Upper lobe of left lung (tissue), 6 donors: ENCODE measurements at places on chromosomes 6 and 20. TPM values are rescaled to one million over a fixed set of nuclear protein-coding genes. Genes with fewer than 3 reads are reported as not detected.

The SLC35D3 gene
- not detected for total RNA-seq

The PPIL6 gene
- total RNA-seq, result 44.3 TPM

The MEP1A gene
- not detected for total RNA-seq

The MYO6 gene
- total RNA-seq, result 88.2 TPM

The ABHD16A gene
- 42.1 TPM for total RNA-seq

The ZNF831 gene
- 1.4 TPM for total RNA-seq

The ELOVL4 gene
- total RNA-seq, result 0.17 TPM

The SALL4 gene
- not detected for total RNA-seq

The MAP1LC3A gene
- 81.3 TPM for total RNA-seq

The ANKRD66 gene
- total RNA-seq, result 2.1 TPM

The SYNGAP1 gene
- 8.2 TPM for total RNA-seq

The C6orf58 gene
- total RNA-seq, result not detected

The RIMS1 gene
- 2.5 TPM for total RNA-seq

The PDE7B gene
- 2.9 TPM for total RNA-seq

The KCNQ5 gene
- 0.71 TPM for total RNA-seq

The C2 gene
- total RNA-seq, result 238 TPM

The SAMD5 gene
- total RNA-seq, result 4.1 TPM

The BNIP5 gene
- total RNA-seq, result not detected

The HLA-DRA gene
- 1,869 TPM for total RNA-seq

The ZC3H12D gene
- total RNA-seq, result 2.8 TPM

The EDN3 gene
- total RNA-seq, result not detected

The SLC2A10 gene
- 10.5 TPM for total RNA-seq

The PRKN gene
- total RNA-seq, result 5.8 TPM

The SOX18 gene
- total RNA-seq, result 138 TPM

The MBOAT1 gene
- 4.2 TPM for total RNA-seq

The MRPS18B gene
- 26.3 TPM for total RNA-seq

The EPM2A gene
- total RNA-seq, result 19.9 TPM

The CNKSR3 gene
- total RNA-seq, result 2.1 TPM

The TRIM40 gene
- total RNA-seq, result not detected

The CD24 gene
- 24.2 TPM for total RNA-seq

The FAM83B gene
- total RNA-seq, result 0.40 TPM

The TCP11 gene
- 0.30 TPM for total RNA-seq

The RTF2 gene
- 58.4 TPM for total RNA-seq

The CENPW gene
- total RNA-seq, result not detected

The VSTM2L gene
- 47.2 TPM for total RNA-seq

The ARMC12 gene
- total RNA-seq, result 0.46 TPM

The KHDC1L gene
- not detected for total RNA-seq

The CGA gene
- total RNA-seq, result not detected
